Urinary bladder (tissue), 4 donors: ENCODE measurements at places on chromosomes 7 and 10.

- no peak for DNase-seq
These were observed 113.0 kb downstream of the SGMS1 start for GRCh38 chr10:50510517-50511473.

DNA sequence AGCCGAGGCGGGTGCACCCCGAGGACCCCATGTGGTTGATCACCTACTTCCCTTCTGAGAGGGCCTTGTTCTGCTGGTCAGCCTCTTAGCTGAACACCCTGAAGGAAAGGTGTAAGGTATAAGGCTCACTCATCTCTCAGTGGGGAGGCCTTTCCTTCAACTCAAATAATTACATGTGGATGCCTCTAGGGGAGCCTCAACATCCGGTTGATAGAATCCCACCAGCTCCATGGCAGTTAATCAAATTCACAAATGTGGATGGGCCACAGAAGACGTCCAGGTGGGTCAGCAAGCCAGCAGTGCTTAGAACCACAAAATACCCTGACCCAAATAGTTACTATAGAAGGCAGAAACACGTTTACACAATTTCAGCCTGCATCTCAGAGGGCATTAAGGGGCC lies 37.7 kb upstream of the ZNF32 start:
- no peak for DNase-seq

DNA sequence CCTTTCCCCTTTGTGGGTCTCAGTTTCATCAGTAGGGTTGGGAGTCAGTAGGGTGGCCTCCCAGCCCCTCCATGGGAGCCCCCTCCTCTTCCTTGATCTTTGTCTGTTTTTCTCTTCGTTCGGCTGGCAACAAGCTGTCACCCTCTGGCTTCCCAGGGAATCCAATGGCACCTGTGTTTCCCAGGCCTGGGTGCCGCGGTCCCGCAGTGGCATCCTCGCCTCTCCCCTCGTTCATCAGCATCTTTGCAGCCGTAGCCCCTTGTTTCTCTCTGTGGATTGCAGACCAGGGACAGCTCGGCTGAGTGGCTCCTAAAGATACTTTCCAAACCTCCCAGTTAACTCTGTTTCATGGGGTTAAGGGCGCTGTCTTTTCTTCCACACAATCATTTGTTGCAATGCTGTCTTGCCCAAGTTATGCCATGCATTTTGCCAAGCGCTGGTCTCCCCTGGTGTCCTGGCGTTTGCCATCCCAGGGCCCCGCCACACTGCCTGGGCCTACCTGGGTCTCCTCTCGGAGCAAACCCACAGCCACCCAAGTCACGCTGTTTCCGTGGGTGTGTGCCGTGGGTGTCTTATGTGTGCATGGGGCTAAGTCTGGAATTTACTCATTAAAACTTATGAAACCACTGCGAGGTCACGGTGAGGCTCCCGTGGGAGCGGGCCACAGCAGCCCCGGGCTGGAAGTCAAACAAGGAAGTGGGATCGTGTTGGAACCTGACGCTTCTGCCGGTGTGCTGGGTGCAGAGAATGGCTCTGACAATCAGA lies 189.4 kb upstream of the SHH start:
- DNase-seq, result no peak

GRCh38 chr10:59968705-59969104 lies 62.3 kb upstream of the CCDC6 start:
- no peak for DNase-seq

- no peak for DNase-seq
These were observed 47.7 kb downstream of the NPVF start for GRCh38 chr7:25180592-25180923.

DNA sequence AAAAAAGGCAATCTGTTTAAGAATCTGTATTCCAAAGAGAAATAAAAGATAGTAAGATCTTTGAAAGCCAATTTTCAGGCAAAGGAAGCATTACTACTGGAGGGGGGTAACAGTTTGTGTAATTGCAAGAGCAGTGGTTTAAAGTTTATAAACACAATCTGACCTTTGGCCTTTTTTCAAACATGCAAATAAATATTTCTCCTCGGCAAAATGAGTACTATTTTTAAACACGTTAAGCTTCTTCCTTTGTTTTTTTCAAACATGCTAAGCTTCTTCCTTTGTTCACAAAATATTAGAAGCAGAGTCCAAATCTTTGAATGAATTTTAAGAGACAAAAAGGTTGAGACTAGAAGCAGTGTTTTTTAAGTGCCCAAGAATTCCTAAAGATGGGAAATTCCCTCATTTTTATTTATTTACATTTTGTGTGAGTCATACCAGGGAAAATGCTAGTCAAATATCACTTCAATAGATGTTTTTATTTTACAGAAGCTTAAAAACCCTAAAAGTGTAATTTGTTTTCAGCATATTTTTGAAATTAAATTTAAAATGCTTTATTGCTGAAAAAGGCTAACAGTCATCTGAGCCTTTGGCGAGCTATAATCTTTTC lies 229.3 kb downstream of the GPR37 start:
- no peak for DNase-seq

GRCh38 chr10:10110844-10111490 lies 906.7 kb upstream of the CELF2 start:
- no peak for DNase-seq

- no peak for DNase-seq
These were observed at the start of gene IGFBP3 for GRCh38 chr7:45920502-45921380. IGFBP3 (minus strand) TSS chr7:45921272; CDS start chr7:45921140, 132 bp downstream.
